ELR (cell line): ENCODE measurements at places on chromosomes 11 and 22.
A peak's percentile ranks its signal among the peaks of the same experiment; 100 is the strongest.

DNA sequence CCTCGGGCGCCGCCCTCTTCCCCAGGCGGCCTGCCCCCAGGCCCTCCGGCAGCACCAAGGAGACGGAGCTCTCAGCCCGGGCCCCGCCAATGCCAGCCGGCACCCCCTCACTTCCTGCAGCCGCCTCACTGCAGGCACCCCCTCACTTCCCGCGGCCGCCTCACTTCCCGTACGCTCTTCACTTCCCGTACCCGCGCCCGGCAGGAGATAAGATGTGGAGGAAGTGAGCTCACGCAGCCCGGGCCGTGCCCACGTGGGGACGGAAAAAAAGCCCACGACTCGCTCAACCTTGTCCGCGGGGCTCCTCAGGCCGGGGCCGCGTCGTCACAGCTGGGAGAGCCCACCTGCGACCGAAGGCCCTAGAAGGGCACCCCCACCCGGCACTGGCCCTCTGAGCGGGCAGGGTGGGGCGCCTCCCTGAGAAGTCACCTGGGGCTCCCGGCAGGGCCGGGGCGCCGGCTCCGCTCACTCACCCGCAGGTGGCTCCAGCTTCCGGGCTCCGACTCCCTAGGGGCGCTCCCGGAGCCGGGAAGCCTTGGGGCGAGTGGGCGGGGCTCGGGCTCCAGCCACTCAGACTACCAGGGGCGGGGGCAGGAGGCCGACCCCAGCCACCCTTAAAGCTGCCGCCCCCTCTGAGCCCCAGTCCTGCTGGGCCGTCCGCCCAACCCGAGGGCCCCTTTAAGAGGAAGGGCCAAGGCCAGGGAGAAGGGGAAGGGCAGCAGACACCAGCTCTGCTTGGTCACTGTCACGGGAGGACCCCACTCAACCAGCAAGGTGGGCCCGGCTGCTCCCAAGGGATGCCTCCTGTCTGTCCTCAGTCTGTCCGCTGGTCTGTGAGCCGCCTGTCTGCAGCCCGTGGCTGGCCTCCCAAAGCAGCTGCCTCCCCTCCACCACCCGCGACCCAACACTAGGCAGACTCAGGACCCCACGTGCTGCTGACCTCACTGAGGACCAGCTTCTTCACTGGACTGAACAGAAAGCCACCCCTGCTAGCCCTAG is 31.4 kb downstream of the PISD start:
- peak; percentile 89 for DNase-seq

DNA sequence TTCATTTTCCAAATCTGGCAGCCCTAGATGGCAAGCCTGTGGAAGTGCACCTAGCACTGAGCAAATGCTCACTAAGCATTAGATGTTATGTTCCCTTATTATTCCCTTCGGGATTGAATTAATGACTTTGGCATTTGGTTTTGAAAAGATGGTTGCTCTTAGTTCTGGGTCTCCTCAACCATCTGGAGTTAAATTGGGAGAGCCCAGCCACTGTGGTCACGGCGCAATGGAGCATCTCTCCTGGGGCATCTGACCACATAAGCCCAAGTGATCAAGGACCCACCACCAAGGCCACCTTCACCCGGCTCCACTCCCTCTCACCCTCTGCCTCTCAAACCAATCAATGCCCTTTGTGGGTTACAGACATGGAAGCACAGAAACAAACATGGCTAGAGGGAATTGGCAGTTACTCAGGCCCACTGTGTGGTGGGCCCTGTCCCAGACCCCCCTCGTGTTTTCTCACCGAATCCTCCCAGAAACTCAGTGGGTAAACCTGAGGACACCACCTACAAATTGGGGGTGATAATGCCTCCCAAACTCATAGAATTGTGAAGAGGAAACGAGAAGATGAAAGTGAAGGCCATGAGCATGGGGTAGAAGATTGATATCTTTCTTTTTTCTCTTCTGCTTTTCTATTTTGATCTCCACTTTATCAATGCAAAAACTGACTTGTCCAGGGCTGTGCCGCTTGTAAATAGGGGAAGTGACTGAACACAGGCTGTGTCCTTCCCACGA is 52.2 kb downstream of the IRAG1 start:
- no peak for DNase-seq

- DNase-seq, result no peak
These were observed 79.3 kb upstream of the SUSD2 start for GRCh38 chr22:24101966-24102365.

- DNase-seq, result peak; percentile 66
These were observed 639 bp downstream of the INCENP start for GRCh38 chr11:62124186-62125113.

DNA sequence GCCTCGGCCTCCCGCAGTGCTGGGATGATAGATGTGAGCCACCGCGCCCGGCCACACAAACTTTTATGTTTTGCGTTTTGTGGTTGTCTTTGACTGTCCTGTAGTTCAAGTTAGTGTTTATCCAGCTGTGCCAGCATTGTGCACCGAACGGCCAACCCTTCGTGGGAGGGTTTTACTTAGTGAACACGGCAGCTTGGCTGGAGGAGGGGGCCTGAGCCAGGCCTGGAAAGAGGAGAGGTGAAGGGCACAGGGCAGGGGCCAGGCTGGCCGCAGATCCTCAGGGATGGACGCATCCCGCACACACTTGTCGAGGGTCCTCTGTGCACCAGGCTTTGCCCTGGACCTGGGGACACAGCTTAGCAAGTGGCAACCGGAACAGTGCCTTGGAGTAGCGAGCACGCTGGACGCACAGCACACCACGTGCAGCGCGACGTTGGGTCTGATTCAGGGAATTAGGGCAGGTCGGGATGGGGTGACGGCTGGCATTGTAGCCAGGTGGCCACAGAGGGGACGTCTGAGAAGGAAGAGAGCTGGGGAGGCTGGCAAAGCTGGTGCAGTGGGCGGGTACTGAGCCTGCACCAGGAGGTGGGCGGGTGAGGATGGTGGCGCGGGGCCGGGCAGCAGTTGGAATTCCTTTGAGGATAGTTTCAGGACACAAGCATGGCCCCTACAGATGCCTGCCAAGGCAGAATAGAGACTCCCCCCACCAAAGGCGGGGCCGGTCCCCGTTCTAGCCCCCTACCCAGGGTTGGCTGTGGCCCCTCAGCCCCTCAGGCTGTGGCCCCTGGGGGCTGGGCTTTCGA is 13.4 kb downstream of the EPS8L2 start:
- DNase-seq, result no peak

DNA sequence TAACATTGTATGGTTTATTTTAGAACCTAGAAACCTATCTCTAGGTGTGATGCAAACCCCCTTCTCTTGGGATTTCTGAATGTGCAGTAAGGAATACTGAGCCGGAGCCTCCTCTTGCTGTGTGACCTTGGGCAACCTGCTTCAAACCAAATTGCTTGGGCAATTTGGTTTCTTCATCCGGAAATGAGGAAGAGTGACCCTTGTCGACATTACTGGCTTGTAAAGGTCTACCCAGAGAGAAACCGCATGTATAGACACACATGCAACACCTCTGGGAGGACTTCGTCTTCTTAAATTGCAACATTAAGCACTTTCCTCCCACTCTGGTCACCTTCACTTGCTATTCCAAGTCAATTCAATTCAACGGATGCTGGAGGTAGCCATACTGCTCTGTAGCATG is 19.6 kb upstream of the TP53I11 start:
- DNase-seq, result no peak

DNA sequence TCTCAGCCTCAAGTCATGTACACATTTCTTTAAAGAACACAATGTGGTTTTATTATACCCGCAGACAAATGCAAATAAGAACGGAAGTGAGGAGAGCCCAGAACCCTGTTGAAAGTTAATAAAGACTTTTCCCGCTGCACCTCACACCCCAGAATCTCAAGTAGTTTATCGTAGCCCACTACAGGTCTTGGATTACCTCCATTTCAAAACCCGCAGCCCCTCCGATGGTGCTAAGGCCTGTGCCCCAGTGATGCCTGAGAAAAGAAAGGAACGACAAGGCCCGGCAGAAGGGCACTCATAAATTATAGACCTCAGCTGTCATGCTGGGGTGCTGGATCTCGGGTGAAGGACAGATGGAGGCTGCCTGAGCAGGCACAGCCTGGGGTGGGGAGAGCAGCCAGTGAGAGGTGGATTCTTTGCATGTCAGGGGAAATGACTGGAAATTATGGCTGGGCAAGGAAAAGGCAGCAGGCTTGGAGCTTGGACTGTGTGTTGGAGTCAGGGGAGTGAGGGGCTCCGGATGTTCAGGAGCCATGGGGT is 354.1 kb downstream of the NTM start:
- no peak for DNase-seq

DNA sequence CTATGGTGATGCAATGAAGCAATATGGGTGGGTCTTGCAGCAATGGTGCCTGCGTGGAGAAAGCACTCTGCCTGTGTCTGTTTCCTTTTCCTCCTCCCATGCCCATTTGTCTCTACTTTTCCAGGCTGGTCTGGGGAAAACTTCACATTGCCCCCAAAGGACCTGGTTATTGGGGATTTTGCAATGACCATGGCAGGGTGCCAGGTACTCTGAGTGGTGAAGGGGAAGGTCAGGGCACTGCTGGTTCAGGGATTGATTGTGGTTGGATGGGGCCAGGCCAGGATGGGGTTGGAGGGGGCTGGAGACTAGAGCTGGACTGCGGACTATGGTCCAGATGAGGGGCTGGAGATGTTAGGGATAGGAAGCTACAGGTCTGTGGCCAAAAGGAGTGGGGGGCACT is 92.1 kb downstream of the INSC start:
- no peak for DNase-seq

GRCh38 chr11:61853698-61854169 is 25.6 kb downstream of the FADS2 start:
- no peak for DNase-seq

DNA sequence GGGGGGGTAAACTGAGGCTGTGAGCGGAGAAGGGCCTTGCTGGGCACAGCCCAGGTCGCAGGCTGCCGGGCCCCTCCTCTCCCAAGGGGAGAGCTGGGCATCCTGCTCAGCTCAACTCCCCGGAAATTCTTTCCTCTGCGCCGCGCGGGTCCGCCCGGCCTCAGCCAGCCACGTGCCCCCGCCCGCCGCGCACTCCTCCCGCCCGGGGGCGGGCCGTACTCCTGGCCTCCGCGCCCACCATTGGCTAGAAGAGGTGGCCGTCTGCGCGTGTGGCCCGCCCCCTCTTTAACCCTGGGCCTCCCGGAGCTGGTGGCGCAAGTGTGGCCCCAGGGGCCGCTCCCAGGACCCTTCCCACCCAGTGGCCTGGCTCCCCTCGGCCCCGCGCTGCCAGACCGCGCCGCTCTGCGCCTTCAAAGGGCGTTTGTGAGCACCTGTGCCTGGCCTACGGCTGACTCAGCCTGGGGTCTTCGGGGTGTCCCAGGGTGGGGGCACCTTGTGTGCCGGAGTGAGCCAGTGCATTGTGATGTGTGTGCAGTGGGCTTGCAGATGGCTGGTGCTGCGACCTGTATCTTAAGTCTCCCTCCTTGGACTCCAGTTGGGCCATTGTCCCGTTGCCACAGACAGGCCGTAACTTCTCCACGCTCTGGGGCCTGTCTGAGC is 2.0 kb downstream of the MRGPRF start:
- peak; percentile 90 for DNase-seq

DNA sequence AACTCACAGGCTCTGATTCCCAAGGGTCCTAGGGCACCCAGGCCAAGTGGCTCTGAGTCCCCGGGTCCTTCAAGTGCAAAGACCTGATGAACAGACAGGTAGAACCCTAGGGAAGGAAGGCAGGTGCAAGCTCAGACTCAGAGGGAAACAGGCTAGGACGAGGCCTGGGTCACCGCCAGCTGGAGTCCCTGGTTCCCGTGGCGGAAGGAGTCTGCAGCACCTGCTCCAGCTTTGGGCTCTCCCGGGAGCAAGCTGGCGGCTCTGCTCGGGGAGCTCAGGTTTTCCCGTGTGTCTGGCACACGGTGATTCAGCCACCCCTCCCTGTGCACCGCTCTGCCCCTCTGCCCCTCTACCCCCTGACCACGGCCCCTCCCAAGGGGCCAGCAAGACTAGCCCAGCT is 59.8 kb downstream of the WNT7B start:
- DNase-seq, result no peak

DNA sequence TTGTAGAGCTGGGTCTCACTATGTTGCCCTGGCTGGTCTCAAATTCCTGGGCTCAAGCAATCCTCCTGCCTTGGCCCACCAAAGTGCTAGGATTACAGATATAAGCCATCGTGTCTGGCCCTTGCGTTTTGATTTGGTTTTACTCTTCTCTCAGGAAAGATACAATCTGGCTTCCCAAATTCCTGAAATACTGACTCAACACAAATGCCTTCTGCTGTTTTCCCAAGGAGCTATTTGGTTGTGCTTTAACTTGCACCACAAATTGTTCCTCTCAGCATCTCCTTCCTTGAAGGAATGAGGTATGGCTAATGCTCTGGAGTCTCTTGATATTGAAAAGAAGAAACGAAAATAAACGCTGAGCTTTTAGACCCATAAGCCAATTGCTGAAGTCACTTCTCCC is 110.0 kb upstream of the PAX6 start:
- DNase-seq, result peak; percentile 18

DNA sequence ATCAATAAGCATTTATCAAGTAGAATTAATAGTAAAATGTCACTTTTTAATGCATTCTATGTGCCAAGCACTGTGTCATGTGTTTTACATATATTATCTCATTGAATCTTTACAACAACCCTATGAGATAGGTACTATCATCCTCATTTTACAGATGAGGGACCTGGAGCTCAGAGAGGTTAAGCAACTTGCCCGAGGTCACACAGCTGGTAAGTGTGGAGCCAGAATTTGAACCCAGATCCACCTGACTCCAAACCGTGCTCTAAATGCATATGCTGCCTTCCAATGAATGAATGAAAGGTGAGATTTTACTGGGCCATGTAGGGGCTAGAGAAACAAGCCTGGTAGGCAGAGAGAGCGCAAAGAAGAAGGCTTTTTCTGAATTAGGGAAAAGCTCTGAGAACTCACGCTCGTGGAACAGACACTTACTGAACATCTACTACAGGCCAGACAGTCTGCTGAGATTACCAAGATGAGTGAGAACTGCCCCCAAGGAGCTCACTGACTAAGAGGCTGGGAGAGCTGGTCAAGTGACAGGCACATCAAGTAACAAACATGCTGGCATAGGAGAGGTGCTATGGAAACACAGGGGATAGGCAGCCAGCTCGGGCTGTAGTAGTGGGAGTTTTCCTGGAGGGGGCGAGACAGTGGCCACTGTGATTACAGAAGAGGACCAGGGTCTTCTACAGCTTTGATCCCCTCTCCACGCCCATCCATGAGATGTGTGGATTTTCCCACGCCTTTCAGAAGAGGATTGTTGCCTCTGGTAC is 4.4 kb downstream of the ABCG4 start:
- DNase-seq, result no peak

DNA sequence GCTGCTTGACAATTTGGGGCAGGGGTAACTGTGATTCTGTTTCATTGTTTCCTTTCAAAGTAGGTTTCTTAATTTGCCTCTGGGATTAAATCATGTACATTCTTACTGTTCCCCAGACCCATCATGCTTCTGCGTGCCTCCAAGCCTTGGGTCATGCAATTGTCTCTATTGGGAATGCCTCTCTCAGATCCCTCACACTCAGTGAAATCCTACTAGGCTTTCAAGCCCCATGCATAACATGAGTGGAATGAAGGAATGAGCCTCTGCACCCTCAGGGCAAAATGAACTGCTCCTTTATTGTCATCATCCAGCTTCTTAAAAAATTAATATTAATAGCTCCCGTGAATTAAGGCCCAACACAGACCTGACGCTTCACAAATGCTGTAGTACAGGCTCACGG is 381.7 kb downstream of the TENM4 start:
- no peak for DNase-seq

- no peak for DNase-seq
These were observed 712 bp downstream of the HSPB2 start for GRCh38 chr11:111913031-111913861.

- DNase-seq, result no peak
These were observed 33.8 kb upstream of the MUC5AC start for GRCh38 chr11:1123970-1124369.

GRCh38 chr11:86676533-86677154 is 4.2 kb upstream of the ME3 start:
- DNase-seq, result peak; percentile 45
